NCI-H2107 (cell line): ENCODE measurements at places on chromosomes 5 and 9.
A peak's percentile ranks its signal among the peaks of the same experiment; 100 is the strongest.

- DNase-seq = no peak
Measured at GRCh38 chr5:149618581-149619248, 37.4 kb downstream of the ARHGEF37 start.

DNA sequence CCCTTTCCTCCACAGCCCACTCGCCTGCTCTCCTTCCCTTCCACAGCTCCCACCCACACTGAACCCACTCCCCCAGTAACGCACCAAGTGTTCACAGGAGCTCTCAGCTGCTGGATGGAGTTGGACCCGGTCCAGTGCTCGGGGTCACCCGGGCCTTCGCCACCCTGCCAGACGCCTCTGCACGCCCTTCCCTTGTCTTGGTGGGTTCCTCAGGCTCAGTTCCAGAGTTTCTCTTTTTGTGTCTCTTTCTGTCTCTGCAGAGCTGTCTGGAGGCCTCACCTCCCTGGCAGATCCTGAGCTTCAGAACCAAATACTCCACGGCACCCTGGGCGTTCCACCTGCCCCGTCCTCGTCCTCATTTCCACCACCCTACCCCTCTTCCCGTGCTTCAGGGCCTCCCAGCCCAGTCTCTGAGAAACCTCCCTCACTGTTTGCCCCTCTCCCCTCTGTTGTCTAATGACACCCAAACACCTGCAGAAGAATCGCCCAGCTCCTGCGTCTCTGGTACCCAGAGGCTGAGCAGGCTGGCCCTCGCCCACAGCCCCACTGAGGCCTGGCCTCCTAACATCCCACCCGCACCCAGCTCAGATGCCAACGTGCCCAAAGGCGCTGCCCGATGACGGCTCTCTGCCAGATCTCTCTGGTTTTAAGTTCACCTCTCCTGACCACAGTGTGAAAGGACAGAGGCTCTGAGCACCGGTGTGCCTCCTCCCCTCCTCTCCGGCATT is 74.3 kb downstream of the COL23A1 start:
- no peak for DNase-seq

DNA sequence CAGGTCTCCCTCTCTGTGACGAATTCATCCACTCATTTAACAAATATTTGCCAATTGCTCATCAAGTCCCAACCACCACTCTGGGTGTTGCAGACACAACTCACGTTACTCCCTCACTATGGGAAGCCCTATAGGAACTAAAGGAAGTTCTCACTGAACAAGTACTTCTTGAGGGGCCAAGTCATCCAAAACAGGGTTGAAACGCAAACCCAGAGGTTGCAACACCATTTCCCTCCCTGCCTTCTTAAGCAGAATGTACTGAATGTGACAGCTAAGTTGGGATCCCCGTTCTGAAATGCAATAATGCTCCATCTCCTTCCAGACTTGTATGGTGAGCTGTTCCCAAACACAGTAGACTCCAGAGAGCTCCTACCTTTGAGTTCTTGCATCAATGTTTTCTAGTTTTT is 34.3 kb downstream of the EPB41L4B start:
- no peak for DNase-seq

DNA sequence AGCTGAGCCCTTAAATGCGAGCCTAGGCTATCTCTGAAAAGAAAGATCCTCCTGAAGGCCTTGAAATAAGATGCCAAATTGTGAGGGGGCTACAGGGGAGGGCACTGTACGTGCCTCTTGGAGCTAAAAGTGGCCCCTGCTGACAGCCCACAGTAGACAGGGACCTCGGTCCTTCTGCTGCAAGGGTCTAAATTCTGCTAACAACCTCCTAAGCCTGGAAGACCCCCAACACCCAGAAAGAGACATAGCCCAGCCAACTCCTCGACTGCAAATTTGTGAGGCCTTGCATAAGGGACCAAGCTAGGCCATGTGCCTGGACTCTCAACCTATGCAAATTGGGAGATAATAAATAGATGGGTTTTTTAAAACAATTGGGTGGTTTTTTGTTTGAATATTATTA is 54.7 kb downstream of the UBE2QL1 start:
- DNase-seq = no peak

DNA sequence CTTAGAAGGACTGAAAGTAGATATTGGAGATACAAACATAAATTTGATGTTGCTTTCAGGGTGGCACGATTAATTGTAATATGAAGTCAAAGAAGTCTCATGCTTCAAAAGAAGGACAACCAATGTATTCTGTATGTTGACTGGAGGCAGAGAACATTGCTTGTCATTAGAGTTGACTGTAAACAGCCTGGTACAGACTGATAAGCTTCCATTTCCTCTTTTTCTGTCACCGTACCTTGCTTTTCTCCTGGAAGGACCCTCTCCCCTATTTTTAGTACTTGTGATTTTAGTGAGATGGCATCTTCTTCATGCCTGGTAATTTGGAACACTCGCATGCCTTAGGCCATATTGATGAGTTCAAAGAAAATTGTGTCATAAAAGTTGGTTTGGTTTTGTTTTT is 809.4 kb downstream of the PRELID2 start:
- DNase-seq = no peak

- no peak for DNase-seq
Measured at GRCh38 chr9:130128251-130128650, 44.0 kb upstream of the NCS1 start.

DNA sequence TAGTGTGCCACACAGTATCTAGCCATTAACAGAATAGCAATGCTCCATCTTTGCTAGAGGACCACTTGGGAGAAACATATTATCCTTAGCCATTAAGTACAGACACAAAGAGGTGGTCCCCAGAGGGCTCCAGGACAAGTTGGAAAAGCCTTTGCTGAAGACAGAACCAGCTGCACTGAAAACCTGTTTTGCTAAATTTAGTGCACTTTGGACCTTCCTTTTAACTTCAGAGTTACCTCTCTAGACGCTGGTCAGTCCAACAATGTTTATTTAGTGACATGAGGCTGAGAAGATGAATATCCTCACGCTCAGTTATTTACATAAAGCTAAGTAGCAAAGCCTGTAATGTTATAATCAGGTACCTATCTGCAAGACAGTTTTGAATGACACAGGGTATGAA is 265.0 kb upstream of the ZNF608 start:
- no peak for DNase-seq

- no peak for DNase-seq
Measured at GRCh38 chr5:6190838-6191237, 187.5 kb downstream of the MED10 start.

GRCh38 chr5:19565466-19565865 is 422.5 kb downstream of the CDH18 start:
- no peak for DNase-seq

DNA sequence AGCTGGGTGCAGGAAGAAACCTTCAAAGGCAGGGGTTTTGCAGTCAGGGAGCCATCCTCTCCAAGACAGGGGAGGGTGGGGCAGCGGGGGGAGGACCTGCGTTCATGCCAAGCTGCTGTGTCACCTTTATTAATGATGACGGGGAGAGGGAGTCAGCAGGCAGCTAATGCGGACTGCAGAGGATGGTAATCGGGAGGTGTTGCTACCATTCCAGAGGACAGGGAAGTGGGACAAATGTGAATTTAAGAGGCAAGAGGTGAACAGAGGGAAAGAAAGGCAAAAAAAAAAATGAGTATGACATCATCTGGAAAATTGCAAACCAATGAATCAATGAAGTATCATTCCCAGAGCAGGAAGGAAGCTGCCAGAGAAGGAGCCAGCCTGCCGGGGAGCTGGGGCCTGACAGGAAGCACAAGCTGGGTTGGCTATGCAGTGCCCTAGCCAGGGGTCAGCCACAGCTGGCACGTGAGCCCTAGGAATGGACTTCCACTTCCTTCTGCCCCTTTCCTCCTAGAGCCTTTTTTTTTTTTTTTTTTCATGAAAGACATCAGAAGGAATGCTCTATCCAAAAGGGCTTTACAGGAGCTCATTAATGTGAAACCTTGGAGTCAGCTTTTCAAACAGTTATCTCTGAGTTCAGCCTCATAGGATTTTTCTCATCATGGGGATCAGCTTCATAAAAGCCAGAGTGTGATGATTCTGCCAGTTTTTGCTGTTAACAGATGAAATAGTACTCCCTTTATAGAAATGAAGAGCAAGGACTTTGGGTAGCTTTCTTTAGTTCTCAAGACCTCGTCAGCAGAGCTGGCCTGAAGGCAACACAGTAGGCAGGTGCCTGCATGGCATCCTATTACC is 9.2 kb downstream of the INSYN2B start:
- no peak for DNase-seq

DNA sequence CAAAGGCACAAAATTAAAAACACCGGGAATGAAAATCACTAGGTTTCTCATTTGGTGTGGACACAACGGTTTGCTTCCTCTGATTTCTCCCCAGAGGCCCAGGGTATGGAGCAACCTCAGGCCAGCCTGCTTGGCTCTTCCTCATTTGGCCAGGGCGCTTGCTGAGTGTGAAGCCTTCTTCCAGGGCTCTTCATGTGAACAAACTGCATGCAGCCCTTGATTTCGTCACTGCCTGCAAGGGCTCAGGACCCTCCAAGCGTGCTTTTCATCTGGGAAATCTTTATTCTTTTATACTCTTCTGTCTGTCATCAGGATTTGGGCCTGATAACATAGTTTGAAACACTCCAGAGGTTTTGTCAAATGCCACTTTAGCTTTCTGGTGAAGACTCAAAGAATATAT is 122.6 kb upstream of the KLF4 start:
- DNase-seq = no peak

DNA sequence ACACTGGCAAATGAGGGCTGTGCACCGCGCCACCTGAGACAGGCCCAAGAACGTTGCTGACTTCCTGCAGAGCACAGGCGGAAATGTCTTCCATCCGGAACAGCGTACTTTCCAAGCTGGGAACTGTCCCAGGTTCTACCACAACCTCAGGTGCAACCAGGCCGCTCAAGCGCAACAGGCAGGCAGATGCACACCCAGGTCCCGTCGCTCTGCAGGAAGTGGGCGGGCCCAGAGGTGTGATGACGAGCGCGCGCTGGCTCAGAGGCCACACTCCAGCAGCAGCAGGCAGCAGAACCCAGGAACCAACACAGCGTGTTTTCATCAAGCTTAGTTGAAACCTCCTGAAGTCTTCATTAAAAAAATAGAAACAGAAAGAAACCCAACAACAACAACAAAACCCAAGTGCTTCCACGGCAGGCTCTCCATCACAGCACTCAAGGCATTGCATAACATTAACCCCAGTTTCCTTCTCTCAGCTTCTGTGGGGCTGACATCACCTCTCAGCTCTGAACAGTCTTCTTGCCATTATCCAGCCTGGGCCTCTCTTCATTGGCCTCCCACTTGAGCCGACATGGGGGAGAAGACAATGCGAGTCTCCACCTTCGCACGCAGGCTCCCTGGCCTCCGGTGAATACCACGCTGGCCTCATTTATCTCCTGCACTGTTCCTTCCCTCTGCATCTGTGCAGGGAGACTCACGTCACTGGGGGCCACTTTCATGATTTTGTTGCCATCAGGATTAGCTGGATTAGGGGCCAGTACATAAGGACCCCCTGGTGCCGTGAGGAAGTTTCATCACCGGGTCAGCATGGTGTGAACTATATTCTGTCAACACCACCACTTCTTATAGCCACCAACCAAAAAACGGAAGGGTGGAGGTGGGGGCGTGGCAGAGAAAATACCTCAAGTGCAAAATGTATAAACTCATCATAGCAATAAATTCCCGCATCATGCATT is 22.1 kb downstream of the PTCH1 start:
- peak; percentile 68 for DNase-seq

GRCh38 chr5:11302663-11303062 is 541.6 kb upstream of the DAP start:
- DNase-seq = no peak

GRCh38 chr5:143121135-143121475 is 282.4 kb downstream of the NR3C1 start:
- DNase-seq = no peak

- DNase-seq = peak; percentile 50
Measured at GRCh38 chr5:176415952-176416924, at the start of gene CLTB. Gene CLTB (minus strand): TSS chr5:176416539. CDS start chr5:176416363, 176 bp downstream.

DNA sequence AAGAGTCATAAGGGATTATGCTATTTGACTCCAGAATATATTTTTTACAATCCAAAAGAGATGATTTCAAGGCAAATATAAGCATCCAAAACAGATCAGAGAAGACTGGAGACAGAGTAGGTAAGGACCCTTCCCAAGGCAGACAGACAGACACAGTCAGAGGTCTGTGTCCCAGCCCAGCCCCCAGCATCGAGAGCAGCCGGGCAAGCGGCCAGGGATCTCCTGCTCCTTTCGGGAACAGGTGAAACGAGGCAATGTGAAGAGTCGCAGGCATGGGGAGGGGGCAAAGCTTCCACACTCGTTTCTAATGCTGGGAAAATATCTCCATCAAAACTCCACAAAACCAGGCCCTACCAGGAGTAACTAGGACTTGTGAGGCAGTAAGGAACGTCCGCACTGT is 5.8 kb downstream of the PAEP start:
- DNase-seq = no peak

GRCh38 chr5:88045931-88046461 is 222.6 kb downstream of the TMEM161B start:
- DNase-seq = no peak

DNA sequence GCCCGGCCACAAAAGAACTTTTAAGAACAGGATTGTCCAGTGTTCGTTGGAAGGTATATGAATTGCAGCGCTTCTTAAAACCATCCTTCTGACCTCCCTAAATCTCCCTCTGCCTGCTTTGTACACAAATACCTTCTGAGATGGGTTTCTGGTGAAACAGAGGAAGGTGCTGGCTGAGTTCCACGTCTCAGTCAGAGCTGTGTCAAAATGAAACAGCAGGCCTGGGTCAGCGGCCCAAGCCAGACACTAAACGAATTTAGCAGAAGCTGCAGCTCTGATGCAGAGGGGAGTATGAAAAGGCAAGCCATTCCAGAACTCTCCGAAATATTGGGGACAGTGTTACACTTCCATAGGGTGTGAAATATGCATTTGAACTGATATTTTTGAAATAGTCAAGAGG is 37.8 kb upstream of the CRB2 start:
- DNase-seq = no peak

DNA sequence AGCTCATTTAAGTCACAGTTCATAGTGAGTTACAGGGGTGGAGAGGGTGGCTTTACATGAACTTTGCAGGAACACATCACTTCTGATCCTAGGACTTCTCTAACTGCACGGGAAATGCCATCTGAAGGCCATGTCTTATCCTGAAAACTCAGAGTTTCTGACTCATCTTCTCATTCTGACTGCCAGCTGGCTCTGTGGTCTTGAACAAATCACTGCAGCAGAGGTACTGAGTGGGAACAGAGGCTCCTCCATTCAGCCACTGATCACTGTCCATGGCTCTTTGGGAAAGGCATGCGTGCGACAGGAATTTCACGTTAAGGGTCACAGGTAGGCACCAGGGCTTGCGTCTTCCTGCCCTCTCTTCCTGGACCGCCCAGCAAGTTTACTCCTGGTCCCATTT is 114.6 kb upstream of the LRRTM2 start:
- no peak for DNase-seq
